ENCODE measurements at places on chromosomes 6 and 20.

DNA sequence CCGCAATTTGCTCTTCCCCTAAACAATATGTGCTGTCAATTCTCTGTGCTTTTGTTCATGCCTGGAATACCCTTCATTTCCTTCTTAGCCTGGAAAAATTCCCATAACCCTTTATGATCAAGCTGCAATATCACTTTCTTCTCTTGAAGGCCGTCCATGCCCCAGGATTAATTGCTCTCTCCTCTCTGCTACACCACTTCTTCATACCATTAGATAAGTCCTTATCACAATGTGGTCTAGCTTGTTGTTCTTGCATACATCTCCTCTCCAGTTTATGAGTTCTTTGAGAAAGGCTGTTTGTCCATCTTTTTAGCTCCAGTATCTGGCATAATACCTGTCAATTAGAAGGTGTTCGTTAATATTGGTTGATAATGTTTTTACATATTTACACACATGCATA is 111.2 kb upstream of the SAMD5 start:
- no peak for DNase-seq

DNA sequence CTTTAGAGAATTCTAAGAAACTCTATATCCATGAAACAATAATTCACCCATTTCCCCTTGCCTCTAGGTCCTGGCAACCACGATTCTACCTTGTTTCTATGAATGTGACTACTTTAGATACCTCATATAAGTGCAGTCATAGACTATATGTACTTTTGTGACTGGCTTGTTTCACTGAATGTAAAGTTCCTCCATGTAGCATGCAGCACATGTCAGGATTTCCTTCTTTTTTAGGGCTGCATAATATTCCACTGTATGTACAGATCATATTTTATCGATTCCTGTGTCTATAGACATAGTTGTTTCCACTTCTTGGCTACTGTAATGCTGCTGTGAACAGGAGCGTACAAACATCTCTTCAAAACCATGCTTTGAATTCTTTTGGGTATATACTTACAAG is 11.7 kb downstream of the EEF1E1 start:
- DNase-seq = no peak

- no peak for DNase-seq
These were observed 9.8 kb upstream of the TOX2 start for GRCh38 chr20:43904827-43905177.

- no peak for DNase-seq
These were observed 74.8 kb downstream of the GCNT2 start for GRCh38 chr6:10595731-10596664.

DNA sequence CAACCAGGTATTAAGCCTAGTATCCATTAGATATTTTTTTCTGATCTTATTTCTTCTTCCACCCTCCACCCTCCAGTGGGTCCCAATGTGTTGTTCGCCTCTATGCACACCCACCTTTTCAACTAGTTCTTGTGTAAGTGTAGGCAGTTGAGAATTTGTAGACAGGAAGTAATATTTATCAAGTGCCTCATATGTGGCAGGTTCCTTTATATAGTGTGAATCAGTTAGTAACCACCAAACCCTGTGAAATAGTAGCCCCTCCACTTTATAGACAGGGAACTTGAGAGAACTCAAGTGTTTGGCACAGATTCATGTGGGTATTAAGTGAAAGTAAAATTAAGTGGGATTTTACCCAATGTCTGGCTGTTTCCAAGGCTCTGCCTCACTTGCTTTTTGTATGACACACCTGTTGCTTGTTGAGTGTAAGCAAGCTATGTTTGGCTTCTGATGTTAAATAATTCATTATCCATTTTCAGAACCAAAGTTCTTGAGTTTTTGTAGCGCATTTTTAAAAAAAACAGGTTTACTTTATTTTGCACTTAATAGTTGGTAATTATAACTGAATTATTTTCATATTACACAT is 24.8 kb downstream of the AFDN start:
- DNase-seq = no peak

DNA sequence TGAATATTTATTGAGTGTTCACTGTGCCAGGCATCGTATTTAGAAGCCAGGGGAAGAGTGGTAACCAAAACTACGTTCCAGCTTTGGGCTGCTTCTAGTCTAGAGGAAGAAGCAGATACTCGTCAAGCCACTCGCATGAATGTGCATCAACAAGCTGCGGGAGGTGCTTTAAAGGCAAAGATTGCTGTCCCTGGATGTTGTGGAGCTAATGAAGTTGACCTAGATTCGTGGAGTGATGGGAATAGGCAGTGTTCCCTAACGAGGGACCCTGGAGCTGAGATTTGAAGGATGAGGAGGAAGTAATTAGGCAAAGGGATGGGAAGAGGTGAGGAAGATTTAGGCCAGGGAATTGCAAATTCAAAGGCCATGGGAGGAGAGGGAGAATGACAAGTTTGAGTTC is 118.9 kb downstream of the TMEM170B start:
- DNase-seq = no peak

Measured in activated CD8-positive, alpha-beta T cell treated with anti-CD3 and anti-CD28 coated beads, Interleukin-2, amount 10 ng/mL, durations not matched to agents 7 days and 5 days (primary cell).